ENCODE measurements at places on chromosomes 6 and 20.

GRCh38 chr6:151293688-151294016, 53.9 kb downstream of the AKAP12 start:
- no peak for DNase-seq

DNA sequence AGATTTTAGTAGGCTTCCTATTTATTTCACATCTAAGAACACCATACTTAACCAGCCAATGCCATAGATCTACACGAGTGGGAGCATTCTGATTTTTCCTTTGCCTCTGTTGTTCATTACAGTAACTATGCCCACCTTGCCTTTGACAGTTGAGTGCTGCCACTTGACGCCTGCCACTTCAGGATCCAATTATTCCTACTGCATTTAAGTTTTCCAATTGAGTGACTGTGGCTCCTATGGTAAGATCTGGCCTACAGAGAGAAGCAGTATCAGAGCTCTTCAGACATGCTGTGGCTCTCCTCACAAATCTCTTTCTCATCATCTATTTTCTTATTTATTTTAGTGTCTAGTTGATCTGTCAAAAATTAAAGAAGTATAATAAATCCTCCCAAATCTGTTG, 403.0 kb upstream of the SPTLC3 start:
- no peak for DNase-seq

DNA sequence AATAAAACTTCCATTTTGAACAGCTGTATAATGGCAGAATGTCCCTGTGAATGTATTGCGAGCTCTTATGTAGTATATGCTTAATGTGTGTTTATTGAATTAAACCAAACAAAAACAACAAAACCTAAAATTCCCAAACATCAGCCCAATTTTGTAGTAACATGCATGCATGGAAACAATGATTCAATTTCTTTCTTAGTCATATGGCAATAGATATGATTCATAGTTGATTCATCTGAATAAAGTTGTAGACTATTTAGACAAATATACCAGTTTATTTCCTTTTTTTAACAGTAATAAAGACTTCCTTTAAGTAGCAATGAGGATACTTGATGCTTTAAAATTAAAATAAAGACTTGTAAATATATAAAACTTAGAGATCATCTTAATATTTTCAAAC, 670.6 kb downstream of the CD109 start:
- no peak for DNase-seq

DNA sequence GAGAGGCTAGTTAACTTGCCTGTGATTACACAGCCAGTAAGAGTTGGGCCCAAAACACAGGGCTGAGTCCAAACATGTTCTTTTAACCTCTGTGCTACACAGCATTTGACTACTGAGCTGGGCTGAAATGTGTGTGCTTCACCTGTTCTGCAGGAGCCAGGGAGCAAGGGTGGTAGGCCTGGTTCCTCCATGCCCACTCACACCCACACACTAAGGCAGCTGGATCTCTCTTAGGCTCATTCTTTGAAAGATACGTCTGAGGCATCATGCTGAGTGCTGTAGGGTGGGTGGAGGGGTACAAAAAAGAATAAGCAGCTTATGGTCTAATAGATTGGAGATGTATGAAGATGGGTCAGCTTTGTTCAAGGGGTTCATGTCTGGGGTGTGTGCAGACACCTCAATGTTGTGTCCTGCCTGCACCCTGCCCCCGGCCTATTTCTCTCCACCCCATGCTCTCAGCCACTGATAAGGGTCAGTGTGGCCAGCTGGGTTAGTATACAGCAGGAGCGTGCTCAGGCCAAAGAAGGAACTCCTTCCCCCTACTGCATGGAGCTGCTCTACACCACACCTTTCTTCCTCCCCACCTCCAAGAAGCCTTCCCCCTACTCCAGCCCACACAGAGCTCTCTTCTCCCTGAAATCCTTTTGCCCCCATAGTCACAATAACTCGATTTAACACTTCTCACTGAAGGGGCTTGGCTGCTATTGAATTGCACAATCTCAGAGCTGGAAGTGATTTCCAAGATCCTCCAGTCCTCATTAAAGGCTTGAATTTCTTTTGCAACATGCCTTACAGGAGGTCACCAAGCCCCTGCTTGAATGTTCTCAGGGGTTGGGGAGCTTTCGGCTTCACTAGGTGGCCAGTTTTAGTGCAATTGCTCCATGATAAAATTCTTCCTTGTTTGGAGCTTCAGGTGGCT, 3.4 kb downstream of the PPP2R5D start:
- no peak for DNase-seq

DNA sequence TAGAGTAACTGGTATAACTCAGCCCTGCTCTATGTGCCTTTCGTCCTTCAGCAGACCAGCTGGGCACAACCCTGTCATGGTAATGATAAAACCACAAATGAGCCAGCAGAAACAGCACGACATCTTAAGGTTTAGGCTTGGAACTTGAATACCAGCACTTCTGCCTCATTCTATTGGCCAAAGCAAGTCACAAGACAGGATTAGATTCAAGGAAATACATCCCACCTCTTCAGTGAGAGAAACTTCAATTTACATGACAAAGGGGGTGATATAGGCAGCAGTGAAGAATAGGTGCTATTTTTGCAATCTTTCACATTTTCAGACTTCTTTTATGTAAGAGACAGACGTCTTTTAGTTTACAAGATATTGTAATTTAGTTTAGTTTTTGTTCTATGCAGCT, 69.8 kb upstream of the SLC35F1 start:
- DNase-seq, result no peak

- no peak for DNase-seq
These were observed 855 bp upstream of the GFOD1 start for GRCh38 chr6:13488015-13488895.

DNA sequence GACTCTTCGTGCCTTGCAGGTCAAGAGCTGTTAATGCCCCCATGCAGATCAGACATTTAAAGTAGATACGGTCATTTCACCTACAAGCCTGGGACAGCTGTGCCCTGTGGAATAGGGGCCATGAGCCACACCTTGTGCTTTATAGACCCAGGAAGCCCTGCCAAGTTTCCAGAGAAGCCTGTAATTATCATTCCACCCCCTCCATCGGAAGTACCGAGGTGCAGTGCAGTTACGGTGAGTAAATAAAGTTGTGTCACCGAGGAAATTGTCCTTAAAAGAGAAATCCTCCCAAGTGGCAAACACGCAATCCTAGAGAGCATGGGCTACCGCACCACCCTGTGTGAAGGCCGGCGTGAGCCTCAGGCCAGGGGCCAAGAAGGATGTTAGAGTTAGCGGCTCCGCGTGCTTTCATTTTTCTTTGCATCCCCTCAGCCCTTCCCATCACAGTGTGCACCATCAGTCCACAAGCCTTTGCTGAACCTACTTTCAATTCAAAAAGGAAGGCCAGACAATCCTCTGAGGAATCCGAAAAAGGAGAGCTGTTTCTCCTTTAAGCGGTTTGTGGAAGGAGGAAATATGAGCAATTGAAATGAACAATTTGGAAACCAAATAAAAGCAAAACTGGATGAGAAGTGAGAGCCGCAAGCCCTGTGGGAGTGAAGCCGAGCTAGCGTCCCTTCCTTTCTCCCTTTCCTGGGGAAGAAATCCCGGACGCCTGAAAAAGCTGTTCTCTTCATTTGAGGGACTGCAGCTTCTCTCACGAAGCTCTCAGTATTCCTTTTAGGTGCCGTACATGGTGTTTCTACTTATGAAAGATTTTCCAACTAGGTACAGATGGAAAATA, 183.3 kb upstream of the PDE10A start:
- no peak for DNase-seq

DNA sequence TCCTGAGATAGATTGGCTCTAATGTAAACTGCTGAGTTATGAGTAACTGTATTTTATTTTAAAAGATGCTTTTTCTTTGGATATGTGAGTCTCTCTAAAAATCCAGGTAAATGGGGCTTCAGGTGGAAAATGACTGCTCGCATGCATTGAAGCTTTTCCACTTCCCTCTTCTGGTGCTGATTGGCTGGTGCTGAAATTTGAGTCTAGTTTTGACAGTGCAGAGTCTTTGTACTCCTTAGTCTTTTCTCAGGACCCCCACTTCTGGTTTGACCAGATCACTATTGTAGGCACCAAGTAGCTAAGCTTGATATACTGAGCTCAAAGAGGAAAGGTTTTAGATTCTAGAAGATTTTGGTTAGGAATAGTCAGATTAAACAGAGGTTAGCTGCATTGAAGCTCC, 60.7 kb upstream of the TULP4 start:
- no peak for DNase-seq

GRCh38 chr6:30603961-30604360, 13.1 kb downstream of the PPP1R10 start:
- no peak for DNase-seq

DNA sequence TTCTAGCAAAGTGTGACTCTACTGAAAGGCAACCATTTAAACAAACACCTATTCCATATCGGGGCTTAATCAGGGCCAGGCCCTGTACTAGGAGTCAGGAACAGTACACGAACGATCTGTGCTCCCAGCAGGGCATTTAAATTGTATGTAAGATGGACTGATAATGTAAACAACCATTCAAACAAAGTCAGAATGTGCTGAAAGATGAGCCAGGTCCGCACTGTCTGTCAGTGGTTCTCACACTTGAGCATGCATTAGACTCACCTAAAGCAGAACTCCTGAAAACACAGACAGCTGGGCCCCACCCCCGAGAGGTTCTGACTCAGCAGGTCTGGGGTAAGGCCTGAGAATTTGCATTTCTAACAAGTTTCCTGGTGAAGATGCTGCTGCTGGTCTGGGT, 81.6 kb downstream of the PXDC1 start:
- no peak for DNase-seq

DNA sequence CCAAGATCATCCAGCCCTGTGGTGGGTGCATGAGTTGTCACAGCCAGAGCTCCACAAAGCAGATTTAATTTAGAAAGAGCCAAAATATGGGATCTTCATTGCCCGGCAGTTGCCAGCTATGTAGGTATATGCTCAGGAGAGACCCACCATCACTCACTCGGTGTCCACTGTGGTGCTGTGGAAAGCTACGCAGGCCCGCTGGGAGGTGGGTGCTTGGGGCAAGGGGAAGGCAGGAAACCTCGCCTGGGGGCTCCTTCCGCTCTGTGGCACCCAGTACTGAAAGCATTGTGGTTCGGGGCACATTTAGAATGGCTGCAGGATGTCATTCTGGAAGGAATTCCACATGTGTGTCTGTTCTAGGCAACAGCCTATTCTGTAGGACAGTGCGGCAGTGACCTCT, 259.9 kb downstream of the TAF4 start:
- no peak for DNase-seq

DNA sequence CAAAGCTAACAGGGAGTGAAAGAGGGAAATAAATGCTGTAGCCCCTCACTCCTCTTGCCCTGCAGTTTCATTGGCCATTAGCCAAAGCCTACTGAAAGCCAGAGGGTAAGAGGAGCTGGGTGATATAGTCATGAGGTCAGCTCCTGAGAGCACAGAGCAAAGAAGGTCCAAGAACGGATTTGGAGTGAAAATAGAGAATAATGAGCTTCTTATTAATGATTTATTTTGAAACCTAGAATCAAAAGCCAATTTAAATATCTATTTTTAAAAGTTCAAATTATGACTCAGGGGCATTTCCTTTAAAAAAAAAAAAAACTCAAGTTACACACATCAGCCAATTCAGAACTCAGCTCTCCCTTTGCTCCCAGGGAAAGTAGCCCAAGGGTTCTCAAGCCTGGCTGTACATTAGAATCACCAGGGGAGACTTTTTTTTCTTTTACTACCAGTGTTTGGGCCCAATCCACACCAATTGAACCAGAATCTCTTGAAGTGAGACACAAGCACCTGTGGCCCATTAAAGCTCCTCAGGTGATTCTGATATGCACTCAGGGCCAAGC, 79.1 kb downstream of the SNAP25 start:
- no peak for DNase-seq

- no peak for DNase-seq
These were observed 24.6 kb downstream of the KDM1B start for GRCh38 chr6:18179770-18180356.

Data from activated CD8-positive, alpha-beta memory T cell treated with anti-CD3 and anti-CD28 coated beads for 48 hours (primary cell).